Stimulated activated CD8-positive, alpha-beta memory T cell treated with anti-CD3 and anti-CD28 coated beads, Interleukin-7, amount 100 ng/mL, for 4 hours (primary cell): ENCODE measurements at places on chromosomes 7 and 10.

DNA sequence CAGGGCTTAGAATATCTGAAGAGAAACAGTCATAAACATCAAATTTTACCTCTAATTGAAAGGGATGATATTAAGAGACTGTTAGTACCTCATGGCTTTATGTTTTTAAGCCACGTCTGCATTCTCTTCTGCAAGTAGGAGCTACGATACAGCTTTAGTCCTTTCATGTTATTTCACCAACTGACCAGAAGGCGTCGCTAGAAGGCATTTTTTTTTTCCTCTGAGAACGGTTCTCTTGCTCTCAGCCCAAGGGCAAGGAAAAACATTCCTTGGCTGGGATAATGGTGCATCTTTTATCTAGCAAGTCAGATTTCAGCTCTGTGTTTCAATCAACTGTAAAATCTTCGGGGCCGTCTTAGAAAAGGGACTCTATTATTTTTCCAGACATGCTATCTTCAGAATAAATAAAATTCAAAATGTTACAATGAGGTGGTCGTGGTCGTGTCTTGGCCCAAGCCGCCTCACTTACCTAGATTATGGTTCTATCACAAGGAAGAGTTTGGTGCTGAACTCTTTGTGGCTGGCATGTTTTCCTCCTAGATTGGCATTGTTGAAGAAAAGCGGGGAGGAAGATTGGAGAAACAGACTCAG, 41.6 kb upstream of the LYZL2 start:
- DNase-seq, result peak; percentile 10

- peak; percentile 21 for DNase-seq
Observed at GRCh38 chr7:157250605-157251228, 86.1 kb upstream of the DNAJB6 start.

DNA sequence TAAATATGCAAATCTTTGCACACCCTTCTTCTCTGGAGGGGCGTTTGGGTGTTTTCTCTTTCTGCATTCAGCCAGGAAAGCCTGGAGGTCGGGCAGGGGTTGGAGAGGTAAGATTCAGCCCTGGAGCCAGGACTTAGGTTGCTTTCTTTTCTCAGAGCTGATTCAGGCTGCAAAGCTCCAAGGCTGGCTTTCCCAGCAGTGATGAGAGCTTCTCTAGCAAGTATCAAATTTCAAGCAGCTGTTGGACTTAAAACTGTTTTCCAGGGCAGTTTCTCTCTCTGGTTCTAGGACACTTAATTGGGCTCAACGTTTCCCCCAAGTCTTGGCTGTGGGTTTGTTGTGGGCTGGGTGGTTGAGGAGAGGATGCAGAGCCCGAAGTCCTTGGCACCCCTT, 608 bp downstream of the AKR1B10 start:
- no peak for DNase-seq

DNA sequence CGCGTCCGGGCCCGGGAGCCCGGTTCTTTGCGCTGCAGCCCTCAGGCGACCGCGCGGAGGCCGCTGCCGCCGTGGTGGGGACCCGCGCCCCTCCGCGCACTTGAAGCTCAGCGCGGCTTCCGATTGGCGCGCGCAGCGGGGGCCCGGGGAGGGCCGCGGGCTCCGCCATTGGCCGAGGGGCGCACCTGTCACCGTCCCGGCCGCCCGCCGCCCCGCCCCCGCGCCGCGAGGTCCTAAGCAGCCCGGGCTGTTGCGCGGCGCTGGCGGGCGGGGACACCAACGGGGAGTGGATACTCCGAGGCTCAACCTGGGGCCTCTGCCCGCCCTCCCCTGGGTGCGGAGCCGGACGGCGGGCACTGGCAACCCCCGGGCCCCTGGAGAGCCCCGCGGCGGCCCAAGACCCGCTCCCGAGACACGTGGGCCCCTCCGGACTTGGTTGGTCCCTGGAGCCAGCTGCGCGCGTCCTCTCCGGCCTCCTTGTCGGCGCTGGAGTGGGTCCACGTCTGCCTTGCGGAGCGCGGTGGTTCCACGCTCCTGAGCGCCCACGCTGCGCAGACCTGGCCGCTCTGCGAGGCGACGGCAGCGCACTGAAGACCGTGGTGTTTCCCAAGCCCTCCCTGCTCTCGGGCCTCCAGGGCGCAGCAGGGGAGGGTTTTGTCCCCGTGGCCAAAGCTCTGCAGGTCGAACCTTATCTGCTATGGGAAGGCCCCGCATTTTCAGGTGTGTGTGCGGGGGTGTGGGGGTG, at the start of gene MNX1:
MNX1 (minus strand) TSS at position 76 of the 745 bp plus-strand sequence. CDS start 313 bp downstream, outside the sequence.
- no peak for DNase-seq

DNA sequence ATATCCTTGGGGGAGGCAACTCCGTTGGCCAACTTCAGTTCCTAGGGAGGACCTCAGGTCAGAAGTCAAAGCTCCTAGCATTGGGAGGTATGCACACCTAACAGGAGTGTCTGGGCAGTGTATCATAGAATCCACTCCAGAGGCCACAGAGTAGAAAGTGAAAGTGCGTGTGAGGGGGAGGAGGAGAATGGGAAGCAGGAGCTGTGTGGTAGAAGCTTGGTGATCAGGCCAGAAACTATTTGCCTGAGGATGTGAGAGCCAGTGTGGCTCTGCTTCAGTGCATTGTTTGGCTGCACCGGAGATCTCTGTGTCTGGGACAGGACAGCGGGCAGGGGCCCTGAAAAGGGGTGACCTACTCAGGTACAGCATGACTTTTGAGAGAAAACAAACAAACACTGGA, 557.4 kb upstream of the VSTM2A start:
- no peak for DNase-seq

- DNase-seq, result no peak
Observed at GRCh38 chr10:22317771-22318565, 1.8 kb downstream of the COMMD3 start.

DNA sequence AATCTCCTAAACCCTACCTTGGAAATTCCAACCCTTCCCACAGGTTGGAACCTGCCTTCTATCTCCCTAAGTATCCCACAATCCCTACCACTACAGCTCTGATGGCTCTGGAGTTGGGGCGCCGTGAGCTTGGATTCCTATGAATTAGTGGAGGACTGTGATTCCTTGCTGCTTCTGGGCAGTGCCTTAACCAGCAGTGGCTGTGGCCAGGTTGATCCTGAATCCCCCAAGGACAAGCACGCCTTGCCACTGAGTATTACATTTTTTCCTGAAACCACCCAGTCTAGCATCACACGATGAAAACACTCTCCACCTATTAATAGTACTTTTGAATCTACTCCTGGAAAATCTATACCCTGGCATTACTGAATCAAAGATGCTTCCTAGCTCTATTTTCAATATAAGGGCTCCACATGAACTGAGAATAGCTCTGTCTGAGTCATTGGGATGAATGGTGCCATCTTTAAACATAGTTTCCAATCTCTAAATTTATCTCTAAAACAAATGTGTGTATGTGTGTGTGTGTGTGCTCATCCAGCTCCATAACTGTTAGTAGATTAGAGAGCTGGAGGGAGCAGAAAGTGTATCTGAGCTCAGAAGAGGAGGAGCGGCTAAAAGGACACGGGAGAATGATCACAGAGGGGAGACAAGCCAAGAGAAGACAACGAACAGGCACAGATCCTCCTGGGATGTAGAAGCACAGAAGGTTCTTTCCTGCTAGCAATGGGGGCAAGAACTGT, 11.9 kb upstream of the INPP5F start:
- no peak for DNase-seq

DNA sequence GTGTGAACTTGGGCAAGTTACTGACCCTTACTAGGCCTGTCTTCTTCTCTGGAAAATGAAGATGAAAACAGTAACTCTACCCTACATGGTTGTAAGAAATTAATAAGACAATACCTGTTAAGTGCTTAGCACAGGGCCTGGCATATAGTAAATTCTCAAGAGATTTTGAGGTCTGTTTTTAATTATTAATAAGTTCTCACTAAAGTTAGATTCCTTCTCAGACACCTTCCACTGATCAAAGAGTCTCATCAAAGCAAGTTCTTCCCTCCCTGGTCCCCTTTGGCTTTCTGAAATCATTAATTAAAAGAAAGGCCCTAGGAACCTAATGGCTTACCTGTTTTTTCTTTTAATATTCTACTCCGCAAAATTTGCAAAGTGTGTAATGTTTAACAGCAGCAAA, 4.6 kb downstream of the TMEM140 start:
- no peak for DNase-seq

GRCh38 chr7:35253710-35254495, at the start of gene TBX20:
TSS of gene TBX20 (minus strand) at chr7:35254100. CDS start at chr7:35253620, 480 bp downstream.
- no peak for DNase-seq

DNA sequence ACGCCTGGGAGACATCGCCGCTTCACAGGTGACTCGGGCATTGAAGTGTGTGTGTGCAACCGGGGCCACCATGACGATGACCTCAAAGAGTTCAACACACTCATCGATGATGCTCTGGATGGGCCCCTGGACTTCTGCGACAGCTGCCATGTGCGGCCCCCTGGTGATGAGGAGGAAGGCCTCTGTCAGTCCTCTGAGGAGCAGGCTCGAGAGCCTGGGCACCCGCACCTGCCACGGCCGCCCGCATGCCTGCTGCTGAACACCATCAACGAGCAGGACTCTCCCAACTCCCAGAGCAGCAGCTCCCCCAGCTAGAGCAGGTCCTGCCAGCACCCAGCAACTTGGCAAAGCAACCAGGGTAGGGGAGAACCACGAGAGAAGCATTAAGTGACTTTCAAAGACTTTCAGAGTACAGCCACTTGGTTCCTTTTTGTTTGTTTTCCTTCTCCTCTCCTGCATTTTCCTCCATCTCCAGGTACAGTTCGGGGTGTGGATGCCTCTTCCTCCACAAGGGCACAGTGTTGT, 24.1 kb downstream of the CYP17A1 start:
- no peak for DNase-seq
